ENCODE measurements at places on chromosomes 11 and 22.

DNA sequence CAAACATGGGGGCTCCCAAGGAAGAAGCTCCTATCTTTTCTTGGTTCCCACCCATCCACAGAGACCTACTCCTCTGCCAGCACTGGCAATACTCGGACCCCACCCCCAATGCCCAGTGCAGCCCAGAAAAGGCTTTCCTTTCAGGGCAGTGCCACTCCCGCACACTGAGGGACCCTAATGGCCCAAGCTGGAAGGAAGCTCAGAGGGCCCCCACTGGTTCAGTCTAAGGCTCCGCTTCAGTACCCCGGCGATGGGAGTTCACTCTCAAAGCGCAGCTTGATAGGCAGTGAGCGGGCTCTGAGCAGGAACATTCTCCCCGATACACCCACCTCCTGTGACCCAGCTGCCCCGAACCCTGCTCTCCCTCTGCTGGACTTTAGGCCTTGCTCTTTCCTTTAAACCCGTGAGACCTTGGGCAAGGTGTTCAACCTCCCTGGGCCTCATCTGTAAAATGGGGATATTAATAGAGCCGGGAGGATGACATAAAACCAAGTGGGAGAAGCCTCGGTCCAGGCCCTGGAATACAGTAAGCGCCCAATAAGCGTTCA is 48.4 kb downstream of the CHRDL2 start:
- DNase-seq = no peak

DNA sequence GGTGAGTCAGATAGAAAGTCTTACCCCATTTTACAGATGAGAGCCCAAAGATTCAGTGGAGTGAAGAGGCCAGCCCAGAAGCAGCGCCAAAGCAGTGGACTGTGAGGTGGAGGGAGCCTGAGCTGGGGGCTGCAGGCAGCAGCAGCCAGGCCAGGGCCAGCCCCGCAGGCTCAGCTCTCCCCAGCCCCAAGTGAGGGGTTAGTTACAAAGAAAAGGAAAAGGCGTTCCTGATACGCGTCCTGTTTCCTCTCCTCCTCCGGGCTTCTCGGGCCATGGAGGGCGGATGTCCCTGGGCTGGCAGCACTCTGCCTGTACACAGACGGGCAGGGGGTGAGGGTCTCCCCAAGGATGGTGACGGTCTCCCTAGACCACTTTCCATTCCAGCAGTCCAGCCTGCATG is 44.9 kb downstream of the ARRB1 start:
- no peak for DNase-seq

DNA sequence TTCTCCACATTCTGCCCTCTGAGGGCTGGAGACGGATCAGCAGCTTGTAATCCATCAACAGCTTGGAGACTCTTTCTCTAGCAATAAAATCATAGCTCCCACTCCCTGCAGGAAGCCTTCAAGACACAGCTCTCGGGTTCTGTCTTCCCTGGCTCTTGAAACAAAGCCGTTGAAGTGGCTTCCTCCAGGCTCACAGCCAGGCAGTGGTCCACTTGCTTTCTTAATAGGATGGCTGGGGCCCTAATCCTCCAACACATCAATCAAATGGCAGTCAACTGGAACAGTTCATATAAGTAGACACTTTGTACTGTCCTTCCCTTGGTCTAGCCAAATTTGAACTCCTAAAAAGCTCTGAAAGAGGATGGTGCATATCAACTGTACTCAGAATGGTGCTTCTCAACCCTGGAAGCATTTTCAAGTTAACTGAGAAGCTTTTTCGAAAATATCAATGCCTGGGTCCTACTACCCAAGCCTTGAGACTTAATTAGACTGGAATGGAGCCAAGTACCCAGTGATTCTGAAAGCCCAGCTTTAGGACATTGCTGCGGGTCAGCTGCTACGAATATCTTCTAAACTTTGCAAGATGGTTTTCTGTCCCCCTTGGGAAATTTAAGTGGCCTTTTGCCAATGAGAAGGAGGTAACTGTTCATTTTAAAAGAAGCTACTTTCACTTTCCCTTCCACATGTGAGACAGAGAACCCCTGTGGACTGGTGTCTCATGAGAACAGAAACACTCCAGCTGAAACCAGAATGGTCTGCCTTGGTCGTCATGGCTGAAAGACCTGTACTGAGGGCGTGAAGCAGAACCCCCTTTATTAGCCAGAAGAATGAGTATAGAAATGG is 74.7 kb downstream of the SC5D start:
- DNase-seq = peak; percentile 43

DNA sequence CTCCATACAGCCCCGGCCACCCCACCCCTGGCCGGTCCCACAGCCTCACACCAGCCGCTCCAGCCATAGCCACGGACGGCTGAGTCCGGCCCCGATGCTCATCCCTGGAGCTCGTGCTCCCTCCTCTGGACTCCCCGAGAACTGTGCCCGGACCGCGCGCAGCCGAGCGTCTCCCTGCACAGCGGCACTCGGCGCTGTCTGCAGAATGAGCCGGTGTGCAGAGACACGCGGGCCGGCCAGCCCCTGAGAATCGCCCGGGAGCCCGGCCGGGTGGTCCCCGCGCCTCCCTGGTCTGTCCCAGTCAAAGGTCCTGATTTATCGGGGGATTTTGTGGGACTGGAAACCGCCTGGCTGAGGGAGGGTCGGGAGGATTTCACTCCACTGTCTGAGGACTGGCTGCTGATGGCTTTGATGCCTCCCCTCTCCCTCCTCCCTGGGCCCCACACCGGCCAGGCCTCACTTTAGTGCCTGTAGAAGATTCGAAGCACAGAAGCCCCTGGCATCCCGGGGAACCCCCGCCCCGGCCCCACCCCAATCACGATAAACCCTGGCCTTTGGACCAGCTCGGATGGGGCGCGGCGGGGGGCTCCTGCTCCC is 102.7 kb downstream of the BRD1 start:
- peak; percentile 76 for DNase-seq

GRCh38 chr11:3160252-3161031 is 4.7 kb downstream of the OSBPL5 start:
- DNase-seq = peak; percentile 16

DNA sequence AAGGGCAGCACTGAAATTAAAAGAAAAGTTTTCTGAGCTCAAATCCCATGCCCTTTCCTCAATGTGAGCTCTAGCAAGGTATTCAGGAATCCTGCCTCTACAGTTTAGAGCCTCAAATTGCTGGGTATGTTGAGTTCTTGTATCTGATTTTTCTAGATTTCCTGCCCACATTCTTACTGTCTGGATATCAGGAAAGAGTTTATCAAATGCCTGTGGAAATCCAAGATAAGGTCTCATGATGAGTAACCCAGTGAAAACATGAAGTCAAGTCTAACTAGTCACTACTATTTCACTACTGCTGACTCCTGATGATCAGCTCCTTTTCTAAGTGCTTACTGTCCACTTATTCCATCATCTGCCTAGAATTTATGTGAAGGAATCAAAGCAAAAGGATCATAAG is 29.8 kb downstream of the LIMK2 start:
- no peak for DNase-seq

GRCh38 chr11:73268671-73269271 is 3.4 kb upstream of the P2RY6 start:
- no peak for DNase-seq

DNA sequence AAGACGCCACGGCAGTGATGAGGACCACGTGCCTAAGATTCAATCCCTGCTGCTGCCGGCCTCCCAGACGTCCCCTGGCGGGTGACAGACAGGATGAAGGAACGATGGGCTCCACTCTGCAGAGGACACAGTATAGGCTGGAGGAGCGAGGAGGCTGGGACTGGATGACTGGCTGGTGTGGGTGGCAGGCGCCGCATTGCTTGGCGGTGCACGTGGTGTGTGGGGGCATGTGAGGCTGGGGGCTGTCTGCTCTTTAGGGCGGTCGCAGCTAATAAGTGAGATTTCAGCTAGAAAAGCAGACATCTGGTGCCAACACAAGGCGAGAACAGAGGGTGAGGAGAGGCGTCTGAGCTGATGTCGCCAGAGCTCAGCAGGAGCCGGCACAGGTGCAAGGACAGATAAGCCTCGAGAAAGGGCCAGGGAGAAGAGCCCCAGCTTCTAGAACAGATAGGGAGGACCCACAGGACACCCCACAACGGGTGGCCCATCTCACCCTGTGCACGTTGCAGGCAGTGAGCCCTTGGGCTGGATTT is 33.2 kb downstream of the TSPAN4 start:
- no peak for DNase-seq
